Right lobe of liver (tissue), 6 donors: ENCODE measurements at places on chromosomes 4 and X. TPM values are rescaled to one million over a fixed set of nuclear protein-coding genes. Genes with fewer than 3 reads are reported as not detected.

The POU4F2 gene
- total RNA-seq = not detected

GRCh38 chr4:72390409-72390808, 178.6 kb downstream of the ADAMTS3 start:
- no peaks in the 10 kb centered on the region for H3K27me3 ChIP-seq
- H3K4me3 ChIP-seq = no peak overlapping the region
- no peaks in the 10 kb centered on the region for H3K4me1 ChIP-seq
- DNase-seq = no peak
- H3K36me3 ChIP-seq = no peaks in the 10 kb centered on the region

- H3K27me3 ChIP-seq = no peaks in the 10 kb centered on the region
- H3K27ac ChIP-seq = no peak overlapping the region
- no peaks in the 10 kb centered on the region for H3K4me1 ChIP-seq
Measured at GRCh38 chr4:106149026-106149425, 167.0 kb downstream of the TBCK start.

- no peak overlapping the region for H3K4me3 ChIP-seq
- H3K27me3 ChIP-seq = no peaks in the 10 kb centered on the region
- H3K36me3 ChIP-seq = no peaks in the 10 kb centered on the region
- no peak overlapping the region for H3K27ac ChIP-seq
- DNase-seq = no peak
Measured at GRCh38 chr4:37054531-37055077, 189.9 kb upstream of the NWD2 start.

- H3K4me1 ChIP-seq = no peaks in the 10 kb centered on the region
- no peak overlapping the region for H3K27ac ChIP-seq
- no peak overlapping the region for H3K4me3 ChIP-seq
- H3K27me3 ChIP-seq = no peaks in the 10 kb centered on the region
Measured at GRCh38 chr4:172740434-172740833, 428.2 kb upstream of the GALNT7 start.

GRCh38 chr4:24104158-24104565, 214.3 kb upstream of the PPARGC1A start:
- H3K4me1 ChIP-seq = peaks cover 15% of the 10 kb centered on the region
- H3K4me3 ChIP-seq = no peak overlapping the region
- no peak overlapping the region for H3K27ac ChIP-seq
- H3K36me3 ChIP-seq = no peaks in the 10 kb centered on the region
- peak; percentile 81 for DNase-seq

GRCh38 chr4:1271686-1272085, 18.0 kb upstream of the MAEA start:
- no peaks in the 10 kb centered on the region for H3K4me1 ChIP-seq
- no peak overlapping the region for H3K27ac ChIP-seq
- no peak overlapping the region for H3K4me3 ChIP-seq
- no peak for DNase-seq
- H3K36me3 ChIP-seq = no peaks in the 10 kb centered on the region

DNA sequence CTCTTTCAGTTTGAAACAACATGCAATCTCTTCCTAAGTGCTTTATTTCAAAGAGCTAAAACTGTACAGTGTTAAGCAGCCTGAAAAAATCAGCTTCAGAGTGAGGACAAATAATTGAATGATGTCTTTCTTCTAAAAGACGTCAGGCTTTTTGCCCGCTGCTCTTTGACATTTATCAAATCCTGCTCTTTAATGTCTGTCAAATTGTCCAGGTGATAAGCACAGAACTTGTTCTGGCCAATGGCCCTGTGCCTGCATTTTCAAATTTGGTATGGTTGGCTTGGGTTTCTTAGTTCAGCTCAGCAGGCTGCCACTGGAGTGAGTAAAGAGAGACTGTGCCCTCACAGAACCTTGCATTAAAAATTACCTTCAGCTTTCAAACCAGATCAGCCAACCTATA, 712.9 kb upstream of the LCORL start:
- H3K36me3 ChIP-seq = no peaks in the 10 kb centered on the region
- DNase-seq = no peak
- no peak overlapping the region for H3K27ac ChIP-seq
- H3K4me3 ChIP-seq = no peak overlapping the region
- no peaks in the 10 kb centered on the region for H3K27me3 ChIP-seq

DNA sequence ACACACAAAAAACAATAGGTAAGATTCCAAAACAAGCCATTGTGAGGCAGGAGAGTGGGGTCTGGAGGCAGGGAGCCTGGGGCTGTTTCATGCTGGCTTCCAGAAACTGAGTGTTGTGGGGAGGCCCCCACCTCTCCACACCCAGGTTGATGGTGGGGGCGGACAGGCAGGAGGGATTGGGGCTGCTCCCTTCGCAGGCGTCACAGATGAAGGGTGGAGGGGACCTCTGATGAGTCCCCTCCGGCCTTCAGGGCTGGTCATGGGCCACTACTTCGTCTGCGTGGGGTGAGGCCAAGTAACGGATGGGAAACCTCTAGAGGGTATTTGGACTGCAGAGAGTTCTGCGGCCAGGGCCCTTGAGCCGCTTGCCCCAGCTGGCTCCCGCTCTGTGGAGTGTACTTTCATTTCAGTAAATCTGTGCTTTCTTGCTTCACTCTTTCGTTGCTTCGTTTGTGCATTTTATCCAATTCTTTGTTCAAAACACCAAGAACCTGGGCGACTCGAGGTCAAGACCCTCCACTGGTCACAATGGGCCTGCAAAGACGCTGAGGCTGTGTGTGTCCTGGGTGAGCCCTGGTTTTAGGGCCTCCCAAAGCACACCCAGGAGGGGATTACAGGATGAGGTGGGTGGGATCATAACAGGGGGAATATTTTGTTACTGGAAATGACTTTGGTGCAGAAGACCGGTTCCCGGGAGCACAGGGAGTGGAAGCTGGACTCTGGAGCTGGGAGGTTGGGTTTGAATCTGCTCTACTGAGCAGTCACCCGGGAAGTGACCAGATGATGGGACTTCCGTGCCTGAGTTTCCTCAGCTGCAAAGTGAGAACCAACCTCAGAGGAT, 83.7 kb upstream of the ADRA2C start:
- H3K36me3 ChIP-seq = no peaks in the 10 kb centered on the region
- no peak overlapping the region for H3K4me3 ChIP-seq
- H3K27me3 ChIP-seq = no peaks in the 10 kb centered on the region
- no peak overlapping the region for H3K27ac ChIP-seq
- no peaks in the 10 kb centered on the region for H3K4me1 ChIP-seq

DNA sequence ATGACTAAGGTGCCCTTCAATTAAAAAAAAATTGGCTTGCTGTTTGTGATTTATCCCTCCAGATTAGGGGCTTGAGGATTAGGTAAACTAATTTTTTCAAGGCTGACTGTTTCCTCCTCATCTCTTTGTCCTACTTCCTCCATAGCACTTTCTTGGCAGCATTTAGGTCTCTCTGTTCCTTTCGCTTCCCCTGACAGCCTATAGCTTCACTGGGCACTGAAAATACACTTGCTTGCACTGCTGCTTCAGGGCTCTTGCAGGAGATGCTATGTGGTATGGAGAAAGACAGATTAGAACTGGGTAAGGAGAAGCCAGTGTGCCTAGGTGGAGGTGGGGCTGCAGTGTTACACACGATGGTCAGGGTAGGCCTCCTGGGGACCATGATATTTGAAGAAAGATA, 112.3 kb upstream of the SFRP2 start:
- H3K4me1 ChIP-seq = no peaks in the 10 kb centered on the region
- H3K27ac ChIP-seq = no peak overlapping the region
- H3K36me3 ChIP-seq = no peaks in the 10 kb centered on the region
- no peak overlapping the region for H3K4me3 ChIP-seq
